Forelimb muscle (tissue), 1 donor: ENCODE measurements at places on chromosomes 4 and X.

- DNase-seq: no peak
These were observed 201.7 kb downstream of the TBCK start for GRCh38 chr4:106114270-106114669.

DNA sequence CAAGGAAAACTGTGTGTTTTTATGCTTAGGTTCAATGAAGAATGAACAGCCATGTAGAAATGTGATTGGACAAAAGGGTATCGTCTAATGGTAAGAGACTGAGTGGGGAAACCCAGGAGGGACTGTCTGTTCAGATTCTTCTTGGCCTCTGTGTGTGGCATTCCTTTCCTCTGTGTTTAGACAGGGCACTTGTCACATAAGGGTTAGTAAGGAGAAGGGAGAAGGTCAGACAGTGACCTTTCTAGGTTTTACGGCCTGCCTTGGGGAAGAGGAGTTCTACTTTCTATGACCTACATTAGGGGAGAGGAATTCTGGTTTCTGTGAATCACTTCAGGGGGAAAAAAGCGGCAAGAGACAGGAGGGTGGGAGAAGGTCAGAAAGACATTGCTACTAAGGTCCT is 119.5 kb downstream of the GC start:
- DNase-seq: no peak

- DNase-seq: no peak
These were observed 108.4 kb upstream of the ATXN3L start for GRCh38 chrX:13428053-13428786.

GRCh38 chr4:169269916-169270809 is 593 bp downstream of the SH3RF1 start:
- DNase-seq: no peak
